NCI-H1694 (cell line): ENCODE measurements at places on chromosomes 6 and 20.
A peak's percentile ranks its signal among the peaks of the same experiment; 100 is the strongest.

DNA sequence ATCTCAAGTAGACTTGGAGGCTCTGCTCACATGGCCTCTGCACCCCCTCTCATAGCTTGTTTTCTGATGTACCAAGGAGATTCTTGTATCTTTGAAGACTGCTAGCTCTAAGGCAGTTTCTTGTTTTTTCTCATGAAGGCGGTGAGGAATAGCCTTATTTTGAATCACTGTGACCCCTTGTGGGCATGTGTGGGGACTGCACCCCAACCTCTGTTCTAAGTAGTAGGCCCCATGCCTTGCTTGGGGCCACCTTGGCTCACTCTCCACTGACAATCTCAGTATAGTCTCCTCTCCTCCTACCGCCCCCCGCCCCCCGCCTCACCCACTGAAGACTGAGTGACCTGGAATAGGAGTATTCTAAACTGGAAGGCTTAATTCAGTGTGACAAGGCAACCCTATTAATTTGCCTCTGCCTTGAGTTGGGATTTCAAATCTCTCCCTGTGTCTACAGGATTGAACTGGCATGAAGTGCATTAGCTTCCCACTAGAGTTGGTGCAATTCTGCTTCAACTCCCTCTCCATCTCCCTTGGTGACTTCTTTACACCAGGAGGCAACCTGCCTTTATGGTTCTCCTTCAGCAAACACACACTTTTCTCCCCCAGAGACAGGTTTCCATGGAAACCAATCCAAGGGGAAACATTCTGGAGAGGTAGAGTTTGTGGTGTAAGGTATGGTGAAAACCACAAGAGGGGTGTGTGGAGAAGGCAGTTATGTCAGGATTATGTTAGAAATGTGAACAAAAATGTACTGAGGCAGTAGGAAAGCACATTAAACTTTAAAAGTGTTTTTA lies 75.4 kb upstream of the ECI2 start:
- DNase-seq = peak; percentile 5

DNA sequence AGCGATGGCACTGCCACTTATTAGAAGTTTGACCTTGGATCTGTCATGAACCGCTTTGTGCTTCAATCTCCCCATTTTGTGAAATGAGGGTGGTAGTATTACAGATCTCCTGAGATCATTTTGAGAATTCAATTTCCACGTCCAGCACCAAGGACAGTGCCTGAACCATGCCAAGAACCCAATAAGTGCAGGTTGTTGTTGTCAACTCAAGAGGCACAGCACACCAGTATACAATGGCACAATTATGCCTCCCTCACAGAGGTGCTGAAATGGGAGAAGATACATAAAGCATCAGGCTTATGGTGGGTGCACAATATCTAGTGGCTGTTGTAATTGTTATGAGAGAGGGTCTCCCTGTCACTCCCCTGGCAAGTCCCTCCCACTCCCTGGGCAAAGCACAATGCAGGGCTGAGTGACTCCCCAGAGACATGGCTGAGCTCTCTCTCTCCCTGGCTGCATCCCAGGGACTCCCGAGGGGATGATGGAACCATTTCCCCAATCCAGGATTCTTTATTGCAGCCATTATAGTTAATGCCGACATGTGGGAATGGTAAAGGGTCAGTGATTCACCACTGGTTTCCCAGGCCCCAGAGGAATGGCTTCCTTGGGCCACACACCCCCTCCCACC lies 78.7 kb downstream of the CDH22 start:
- DNase-seq = no peak

- no peak for DNase-seq
Observed at GRCh38 chr6:165776691-165777090, 113.7 kb upstream of the PDE10A start.

DNA sequence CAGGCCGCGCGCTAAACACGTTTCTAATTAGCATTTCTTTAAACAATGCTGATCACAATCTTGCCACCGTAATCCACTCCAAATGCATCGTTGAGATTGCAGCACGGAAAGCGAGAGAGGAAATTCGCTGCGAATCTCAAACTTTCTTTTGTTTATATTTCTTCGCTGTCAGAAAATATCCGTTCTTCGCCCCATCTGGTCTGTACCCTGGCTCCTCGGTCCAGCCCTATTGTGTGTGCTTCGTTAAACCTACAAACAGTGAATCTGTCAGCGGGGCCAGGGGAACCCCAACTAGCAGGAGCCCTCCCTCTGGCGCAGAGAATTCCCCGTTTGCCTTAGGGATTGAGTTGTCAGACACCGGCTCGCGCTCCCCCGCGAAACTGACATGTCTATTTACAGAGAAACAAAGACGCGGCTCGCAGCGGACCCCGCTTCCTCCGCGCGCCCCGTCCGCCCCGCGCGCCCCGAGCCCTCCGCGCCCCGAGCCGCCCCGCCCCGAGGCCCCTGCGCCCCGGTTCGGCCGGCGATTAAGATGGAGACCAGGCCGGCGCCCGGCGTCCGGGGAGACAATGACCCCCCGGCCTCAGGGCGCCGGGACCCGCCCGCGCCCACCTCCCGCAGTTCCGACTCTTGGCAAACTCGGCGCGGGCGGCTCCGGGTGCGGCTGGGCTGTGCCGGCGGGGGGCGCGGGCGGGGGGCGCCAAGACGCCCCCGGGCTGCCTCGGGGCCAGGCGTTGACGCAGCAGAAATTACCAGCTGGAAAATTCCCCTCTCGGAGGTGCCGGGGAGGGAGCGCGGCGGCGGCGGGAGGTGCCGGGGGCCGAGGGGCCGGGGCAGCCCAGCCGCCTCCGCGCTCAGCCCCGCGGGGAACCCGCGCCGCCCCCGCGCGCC lies 874 bp downstream of the ZBTB46 start:
- no peak for DNase-seq

DNA sequence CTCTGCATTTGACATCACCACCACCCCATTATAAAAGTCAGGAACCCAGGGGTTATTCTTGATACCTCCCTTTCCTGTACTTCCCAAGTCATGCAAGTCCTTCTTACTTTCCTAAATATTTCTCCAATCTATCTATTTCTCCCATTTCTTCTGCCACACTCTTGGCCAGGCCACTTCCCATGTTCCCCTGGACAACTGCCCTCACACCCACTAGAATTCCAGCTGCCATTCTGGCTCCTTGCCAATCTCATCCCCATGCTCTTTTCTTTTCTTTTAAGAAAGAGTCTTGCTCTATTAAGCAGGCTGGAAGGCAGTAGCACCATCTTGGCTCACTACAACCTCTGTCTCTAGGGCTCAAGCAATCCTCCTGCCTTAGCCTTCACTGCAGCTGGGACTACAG lies 15.2 kb downstream of the DEFB132 start:
- DNase-seq = no peak

- no peak for DNase-seq
Observed at GRCh38 chr6:112539355-112539754, 192.2 kb downstream of the RFPL4B start.

DNA sequence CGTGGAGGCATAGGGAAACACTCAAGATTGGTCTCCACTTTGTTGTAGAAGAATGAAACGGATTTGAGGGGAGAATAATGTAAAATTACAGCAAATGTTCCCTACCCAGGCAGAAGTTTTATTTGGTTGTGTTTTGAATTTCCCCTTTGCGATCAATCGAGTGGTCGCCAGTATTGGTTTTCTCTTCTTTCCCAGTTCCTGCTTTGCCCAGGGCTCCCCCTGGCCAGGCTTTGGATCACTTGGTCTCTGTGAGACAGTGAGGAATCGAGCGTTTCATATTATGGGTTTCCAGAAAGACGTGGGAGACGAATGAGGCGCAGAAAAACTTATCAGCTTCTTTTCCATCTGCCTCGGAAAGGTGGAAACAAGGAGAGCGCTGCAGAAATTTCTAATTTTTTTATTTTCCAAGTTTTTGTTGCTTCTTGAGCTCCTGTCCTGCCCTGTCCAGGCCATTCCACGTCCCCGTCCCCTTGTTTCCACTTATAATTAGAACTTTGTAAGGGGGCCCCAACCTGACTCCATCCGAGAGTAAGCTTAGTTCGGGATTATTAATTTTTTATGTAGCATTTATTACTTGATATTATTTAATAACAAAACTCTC lies 7.5 kb upstream of the TBX18 start:
- no peak for DNase-seq

- no peak for DNase-seq
Observed at GRCh38 chr6:36025932-36026327, 1.5 kb upstream of the SLC26A8 start.

DNA sequence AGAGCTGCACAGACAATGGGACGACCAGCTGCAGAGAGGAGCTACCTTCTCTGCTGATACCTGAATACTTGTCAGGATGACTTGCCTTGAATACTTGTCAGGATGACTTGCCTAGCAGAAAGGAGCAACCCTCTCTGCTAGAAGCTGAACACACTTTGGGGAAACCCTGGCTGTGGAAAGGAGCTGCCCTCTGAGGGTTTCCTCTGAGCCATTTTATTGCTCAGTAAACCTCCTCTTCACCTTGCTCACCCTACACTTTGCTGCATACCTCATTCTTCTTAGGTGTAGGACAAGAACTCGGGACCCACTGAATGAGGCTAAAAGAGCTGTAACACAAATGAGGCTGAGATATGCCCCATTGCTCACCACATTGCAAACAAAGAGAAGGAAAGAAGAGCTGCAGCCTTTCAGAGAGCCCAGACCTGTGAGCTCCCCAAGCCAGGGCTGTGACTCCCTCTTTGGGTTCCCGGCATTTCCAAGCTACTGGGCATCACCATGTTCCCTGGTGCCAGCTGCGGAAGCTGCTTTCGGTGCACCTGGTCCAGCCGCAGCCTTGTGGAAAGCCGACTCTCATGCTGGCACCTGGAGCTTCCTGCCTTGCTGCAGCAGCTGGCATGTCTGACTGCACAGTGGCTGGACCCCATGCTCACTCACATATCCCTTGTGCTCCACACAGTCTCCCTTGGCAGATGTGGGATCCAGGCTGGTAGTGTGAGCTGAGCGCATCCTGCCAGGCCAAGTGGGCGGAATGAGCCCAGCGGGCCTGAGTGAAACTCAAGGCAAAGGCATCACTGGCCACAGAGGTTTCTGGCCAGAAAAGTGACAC lies 106.7 kb upstream of the AHI1 start:
- DNase-seq = no peak

DNA sequence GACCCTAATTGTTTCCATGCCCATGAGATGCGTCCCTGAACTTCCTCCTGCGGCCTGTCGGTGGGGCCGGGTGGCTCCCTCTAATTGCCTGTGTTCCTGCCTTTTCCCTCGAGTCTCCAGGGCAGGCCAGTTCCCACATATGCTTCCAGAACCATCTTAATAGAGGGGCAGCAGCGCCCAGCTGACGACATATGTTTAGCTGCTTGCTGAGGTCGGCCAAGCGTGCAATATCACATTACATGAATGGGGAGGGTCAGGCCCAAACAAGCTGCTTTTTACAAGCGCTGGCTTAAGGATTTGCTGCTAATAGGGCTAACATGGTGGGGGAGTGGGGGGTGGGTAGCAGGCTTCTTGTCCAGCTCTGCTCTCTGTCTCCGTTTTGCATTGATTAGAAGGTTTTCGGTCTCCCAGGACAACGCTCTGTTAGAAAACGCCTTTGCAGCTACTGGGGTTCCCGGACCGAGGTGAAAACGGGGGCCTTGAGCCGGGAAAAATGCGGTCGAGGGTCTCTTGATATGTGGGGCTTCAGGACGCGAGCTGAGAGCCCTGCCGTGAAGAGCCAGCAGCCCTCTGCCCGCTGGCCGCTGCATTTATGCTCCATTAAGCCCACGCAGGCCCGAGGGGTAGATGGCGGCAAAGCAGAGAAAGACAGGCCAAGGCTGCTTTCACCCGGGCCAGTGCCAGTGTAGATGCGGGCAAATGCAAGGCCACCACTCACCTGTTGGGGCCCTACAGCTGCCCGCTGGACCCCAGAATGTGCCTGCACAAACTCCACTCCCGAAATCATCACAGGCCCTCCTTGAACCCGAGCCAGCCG lies 308.5 kb downstream of the BMP7 start:
- peak; percentile 4 for DNase-seq

DNA sequence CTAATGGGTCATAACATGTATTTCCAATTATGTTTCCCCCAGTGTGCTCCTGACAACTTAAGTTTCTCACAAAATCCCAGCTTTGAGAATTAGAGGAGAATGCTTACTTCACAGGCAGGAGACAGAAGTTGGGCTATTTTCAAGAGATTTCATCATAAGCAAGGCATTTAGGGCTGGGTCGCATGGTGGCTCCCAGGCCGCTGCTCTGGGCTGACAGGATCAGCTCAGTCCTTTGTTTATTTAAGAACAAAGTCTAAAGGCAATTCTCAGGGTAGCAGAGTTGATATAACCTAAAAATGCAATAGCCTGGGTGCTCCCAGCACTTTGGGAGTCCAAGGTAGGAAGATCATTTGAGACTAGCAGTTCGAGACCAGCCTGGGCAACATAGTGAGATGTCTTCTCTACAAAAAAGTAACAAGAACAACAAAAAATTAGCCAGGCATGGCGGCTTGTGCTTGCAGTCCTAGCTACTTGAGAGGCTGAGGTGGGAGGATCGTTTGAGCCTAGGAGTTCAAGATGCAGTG lies 10.9 kb downstream of the FOXQ1 start:
- DNase-seq = no peak

DNA sequence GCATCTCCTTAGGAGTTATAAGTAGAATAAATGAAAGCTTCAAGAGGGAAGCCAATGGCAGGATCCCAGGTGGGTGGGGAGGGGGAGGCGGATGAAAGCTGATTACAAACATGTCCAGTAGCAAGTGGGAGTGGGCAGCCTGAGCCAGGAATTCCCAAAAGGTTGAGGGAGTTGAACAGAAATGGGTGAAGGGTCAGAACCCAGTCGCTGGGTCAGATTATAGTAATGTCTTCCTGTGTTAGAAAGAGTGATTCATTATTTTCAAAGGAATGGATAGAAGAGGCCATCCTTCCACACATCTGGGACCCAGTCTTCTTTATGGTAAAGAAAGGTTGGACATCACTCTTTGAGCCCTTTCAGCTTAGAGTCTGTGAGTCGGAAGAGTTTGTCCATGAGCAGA lies 41.0 kb upstream of the FAM50B start:
- DNase-seq = no peak

GRCh38 chr6:74656453-74656852 lies 549.4 kb downstream of the COL12A1 start:
- DNase-seq = no peak

DNA sequence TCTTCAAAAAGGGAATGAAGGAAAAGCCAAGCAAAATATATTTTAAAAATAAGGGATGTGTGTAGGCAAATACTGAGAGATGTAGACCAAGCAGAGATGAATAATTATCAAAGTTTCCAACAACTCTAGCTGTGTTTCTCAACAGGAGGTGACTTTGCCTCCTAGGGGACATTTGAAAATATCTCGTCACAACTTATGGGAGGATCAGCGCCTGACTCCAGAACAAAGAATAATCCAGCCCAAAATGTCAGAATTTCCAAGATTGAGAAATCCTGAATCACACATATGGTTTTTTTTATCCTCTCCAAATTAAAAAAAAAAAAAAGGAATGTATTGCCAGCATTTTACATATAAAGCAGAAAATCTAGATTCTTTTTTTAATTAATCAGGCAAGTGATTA lies 241.2 kb upstream of the ZFP64 start:
- DNase-seq = no peak
